ENCODE measurements at places on chromosomes 1 and 21.
A peak's percentile ranks its signal among the peaks of the same experiment; 100 is the strongest.

- peak; percentile 1 for DNase-seq
Measured at GRCh38 chr1:49307457-49307856, 530.8 kb upstream of the BEND5 start.

- no peak for DNase-seq
Measured at GRCh38 chr1:226691247-226691646, 47.8 kb downstream of the ITPKB start.

DNA sequence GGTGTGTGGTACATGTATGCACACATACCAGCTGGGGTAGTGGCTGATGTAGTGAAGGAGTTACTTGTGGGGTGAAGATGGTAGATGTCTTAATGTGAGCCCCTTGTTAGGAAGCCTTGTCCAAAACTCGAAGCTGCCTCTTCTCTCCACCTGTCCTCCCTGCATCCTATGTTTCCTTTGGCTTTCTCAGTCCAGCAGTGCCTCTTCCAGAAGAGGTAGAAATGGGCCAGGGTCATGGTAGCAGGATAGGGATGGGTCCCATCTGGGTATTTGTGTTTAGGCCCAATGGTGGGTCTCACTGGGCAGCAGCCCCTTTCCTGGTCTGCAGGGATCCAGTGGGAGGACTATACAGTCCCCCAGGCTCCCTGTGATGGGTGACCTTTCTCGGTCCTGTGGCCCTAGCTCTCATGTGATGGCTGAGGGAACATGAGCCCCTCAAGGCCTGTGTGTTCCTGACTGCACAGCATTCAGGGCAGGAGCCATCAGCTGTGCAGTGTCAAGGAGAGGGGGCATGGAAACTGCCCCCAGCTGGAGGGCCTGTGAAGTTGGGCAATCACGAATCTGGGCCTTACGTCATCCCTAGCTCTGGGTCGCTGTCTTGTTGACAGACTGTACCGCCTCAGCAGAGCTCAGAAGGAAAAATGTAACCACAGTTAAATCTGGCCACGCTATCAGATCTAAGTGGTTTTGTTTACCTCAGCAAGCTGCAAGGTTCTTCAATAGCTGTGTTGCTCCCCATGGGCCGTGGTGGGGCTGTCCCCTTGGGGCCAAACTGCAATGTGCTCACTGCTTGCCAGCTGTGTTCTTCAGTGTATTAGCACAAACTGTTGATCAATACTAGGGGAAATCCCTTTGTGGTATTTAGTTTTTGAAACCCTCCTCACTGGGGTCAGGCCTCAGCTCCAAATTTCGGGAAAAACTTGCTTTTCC lies 82.7 kb downstream of the NOS1AP start:
- no peak for DNase-seq

DNA sequence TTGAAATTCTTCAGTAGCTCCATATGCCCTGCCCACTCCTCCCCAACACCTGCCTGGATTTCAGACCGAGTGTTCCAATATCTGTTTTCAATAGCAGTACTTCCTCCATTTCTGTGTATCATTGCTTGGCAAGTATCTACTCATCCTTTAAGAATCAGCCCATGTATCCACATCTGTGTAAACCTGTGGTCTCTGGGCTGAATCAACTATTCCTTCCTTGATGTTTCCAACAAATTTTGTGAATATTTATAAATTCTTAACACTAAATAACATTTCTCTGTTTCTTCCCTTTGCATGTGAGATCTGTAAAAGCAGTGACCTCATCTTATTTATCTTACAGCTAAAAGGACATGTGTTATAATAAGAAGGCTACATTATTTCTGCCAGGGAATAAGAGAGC lies 26.0 kb upstream of the UAP1 start:
- DNase-seq, result peak; percentile 24

GRCh38 chr1:19478322-19478721 lies 7.0 kb downstream of the CAPZB start:
- DNase-seq, result no peak

DNA sequence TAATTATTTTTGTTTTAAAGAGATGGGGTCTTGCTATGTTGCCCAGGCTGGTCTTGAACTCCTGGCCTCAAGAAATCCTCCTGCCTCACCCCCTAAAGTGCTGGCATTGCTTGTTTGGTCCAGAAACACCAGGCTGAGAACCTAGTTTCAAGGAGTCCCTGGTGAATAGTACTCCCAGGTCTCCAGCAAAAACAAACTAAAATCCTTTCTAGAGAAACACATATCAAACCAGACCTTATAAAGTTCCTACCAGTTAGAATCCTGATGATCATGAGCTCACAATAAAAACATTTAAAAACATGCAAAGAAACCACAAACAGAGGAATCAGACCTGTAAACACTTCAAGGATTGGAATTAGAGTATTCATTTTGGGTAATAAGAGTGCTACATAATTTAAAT lies 34.4 kb upstream of the PADI1 start:
- peak; percentile 91 for DNase-seq

DNA sequence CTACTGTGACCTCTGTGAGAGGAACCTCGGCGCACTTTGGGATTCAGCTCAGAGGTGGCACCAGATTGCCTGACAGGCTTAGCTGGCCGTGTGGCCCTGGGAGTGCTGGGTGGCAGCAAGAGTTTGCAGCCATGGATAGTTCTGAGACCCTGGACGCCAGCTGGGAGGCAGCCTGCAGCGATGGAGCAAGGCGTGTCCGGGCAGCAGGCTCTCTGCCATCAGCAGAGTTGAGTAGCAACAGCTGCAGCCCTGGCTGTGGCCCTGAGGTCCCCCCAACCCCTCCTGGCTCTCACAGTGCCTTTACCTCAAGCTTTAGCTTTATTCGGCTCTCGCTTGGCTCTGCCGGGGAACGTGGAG lies 67.5 kb downstream of the DISC1 start:
- DNase-seq, result no peak

GRCh38 chr1:204146309-204146708 lies 5.5 kb downstream of the ETNK2 start:
- no peak for DNase-seq

- DNase-seq, result no peak
Measured at GRCh38 chr21:46122758-46123683, 25.1 kb downstream of the COL6A2 start.

DNA sequence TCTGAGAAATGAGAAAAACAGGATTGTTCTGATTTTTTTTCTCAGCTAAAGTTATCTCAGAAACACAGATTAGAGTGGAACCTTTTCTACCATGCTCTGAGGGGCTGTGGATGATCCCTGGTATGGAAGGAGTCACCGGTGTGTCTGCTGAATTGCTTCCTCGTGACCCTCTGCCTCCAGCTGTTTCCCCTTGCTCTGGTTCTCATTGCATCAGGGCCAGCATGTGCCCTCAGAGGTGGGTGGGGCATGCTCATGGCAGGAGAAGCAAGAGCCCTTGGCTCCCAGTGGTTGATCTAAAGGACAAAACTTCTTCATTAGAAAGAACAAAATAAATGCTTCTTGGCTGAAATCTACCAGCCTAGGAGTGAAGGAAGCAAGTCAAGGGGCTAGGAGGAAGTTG lies 183.2 kb upstream of the HMCN1 start:
- no peak for DNase-seq

DNA sequence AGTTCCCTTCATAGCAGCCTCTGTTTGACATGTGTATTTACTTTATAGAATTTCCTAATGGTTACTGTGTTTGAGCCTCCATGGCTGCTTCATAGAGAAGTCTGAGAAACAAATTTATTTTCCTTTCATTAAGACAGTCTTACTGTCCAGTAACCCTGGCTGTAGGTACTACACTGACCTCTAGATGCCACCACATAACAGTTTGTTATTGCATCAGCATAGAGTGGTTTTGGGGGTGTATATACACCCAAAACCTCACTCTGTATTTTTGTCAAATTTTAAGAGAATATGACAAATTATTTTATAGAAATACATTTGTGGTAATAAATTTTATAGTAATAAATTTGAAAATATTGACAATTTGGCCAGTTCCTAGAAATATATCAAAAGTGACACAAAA lies 57.3 kb downstream of the OBSCN start:
- DNase-seq, result no peak

GRCh38 chr1:222918801-222919477 lies 104.1 kb downstream of the DISP1 start:
- peak; percentile 54 for DNase-seq

- DNase-seq, result no peak
Measured at GRCh38 chr1:43381612-43382011, 8.0 kb downstream of the MED8 start.

DNA sequence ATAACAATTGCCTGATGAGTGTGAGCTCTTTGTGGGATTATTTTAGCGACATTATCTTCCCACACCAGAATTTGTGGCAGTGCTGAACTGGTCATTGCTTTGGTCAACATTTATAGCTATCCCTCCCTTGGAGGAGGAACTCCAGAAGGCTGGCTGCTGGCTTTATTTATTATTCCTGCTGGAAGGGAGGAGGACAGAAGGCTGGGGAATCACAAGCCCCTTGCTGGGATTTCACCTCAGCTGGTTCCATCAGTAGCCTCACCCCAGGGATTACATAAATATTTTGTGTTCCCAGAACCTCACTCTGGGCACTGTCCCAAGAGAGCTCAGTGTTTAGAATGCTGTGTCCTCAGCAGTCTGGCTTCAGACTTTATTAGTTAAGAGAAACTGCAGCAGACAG lies 102.8 kb upstream of the C1orf21 start:
- peak; percentile 86 for DNase-seq

- DNase-seq, result no peak
Measured at GRCh38 chr1:29322861-29323585, 86.7 kb downstream of the PTPRU start.

Measured in fibroblast of skin of scalp (primary cell).